CD4-positive, alpha-beta T cell treated with Interleukin-17A for 1 hour (primary cell): ENCODE measurements at places on chromosomes 7 and 10.

DNA sequence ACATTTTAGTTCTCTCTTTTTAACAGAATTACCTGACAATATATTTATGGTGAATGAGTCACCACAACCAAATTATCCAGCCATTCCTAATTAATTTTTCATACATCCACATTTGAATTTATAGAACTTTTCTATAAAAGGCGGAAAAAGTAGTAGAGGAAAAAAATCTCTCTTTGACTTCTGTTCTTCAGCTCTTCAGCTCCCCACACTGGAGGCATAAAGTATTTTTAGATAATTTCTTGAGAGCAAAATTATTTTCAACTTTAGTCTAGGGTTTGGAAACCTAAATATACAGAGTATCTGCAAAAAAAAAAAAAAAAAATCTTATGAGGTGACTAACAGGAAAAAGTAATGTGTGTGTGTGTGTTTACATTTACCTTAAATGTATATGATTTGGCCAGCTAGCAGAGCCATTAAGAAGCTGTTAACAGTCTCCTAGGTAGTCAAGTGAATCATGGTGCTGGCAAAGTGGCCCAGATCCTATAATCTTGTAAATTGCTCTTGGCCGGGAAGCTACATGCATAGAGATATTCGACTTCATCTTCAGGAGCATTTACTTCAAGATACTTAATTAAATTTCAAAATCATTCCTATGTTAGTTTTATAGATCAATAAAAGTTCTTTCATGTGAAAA lies 383.1 kb upstream of the STEAP1 start:
- no peak for DNase-seq

- peak; percentile 17 for DNase-seq
Measured at GRCh38 chr10:91162050-91162494, 58.4 kb upstream of the PCGF5 start.

GRCh38 chr7:146875237-146875785 lies 758.7 kb downstream of the CNTNAP2 start:
- no peak for DNase-seq

- DNase-seq = peak; percentile 67
Measured at GRCh38 chr7:28020302-28020940, 160.2 kb downstream of the JAZF1 start.

GRCh38 chr7:29892231-29892630 lies 85.9 kb downstream of the WIPF3 start:
- DNase-seq = no peak

- DNase-seq = no peak
Measured at GRCh38 chr7:84982199-84982598, 204.7 kb downstream of the SEMA3D start.
